Fibroblast of the aortic adventitia (primary cell): ENCODE measurements at places on chromosomes 4 and X.

DNA sequence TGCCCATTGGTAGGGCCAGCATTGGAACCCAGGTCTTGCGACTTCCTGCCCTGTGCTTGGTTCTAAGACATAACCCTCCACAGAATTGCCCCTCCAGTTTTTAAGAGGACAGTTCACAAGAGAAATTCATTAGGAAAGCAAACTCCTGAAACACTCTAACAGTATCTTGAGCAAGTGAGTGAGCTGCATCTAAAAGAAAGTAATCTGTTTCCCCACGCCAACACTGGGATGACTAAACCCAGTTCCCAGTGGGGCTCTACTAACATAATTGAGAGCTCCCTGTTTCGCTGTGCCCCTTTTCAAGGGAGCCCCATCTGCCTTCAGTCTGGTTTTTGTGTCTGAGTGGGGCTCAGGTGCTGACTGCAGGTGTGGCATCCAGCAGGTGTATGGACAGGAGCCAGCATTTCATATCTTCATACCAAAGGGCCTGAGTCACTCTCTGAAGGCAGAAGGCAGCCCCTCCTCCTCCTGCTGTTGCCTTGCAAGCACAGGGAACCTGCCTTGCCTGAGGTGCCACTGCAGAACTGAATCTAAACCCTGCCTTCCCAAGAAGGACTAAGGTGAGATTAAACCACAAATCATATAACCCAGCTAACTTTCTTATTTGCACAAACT, 8.0 kb downstream of the AMOT start:
- DNase-seq, result peak; percentile 19

- no peak for DNase-seq
Measured at GRCh38 chr4:14879683-14880082, 122.6 kb upstream of the CPEB2 start.

- DNase-seq, result no peak
Measured at GRCh38 chr4:80321776-80322175, 13.8 kb upstream of the CFAP299 start.

- no peak for DNase-seq
Measured at GRCh38 chr4:17301266-17301665, 210.6 kb downstream of the QDPR start.

GRCh38 chr4:159104694-159105414, 2.0 kb downstream of the RAPGEF2 start:
- DNase-seq, result peak; percentile 54

- DNase-seq, result peak; percentile 30
Measured at GRCh38 chr4:142846729-142847596, 862 bp upstream of the INPP4B start.

DNA sequence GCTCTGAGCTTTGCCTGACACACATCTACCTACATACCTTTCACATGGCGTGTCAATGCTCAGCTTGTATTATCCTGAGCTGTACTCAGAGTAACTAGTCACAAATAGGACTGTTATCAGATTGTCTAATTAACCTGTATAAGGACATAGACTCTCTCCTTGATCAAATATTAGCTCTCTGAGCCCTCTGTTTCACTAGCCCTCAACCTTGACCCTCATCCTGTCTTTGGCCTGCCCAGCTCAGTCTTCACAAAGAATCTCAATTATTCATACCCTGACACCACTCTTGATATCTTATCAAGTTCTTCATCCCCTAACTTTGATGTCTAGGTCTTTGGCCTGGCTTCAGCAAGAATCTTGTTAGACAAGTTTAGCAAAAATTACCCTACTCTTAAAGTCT, 320.7 kb upstream of the PCDH7 start:
- no peak for DNase-seq

- no peak for DNase-seq
Measured at GRCh38 chrX:153725832-153726285, 1.2 kb downstream of the ABCD1 start.

GRCh38 chr4:183320211-183321059, at the start of gene CLDN22:
Gene CLDN22, minus strand, starts transcription at chr4:183320276. Its CDS starts 58 bp downstream, at chr4:183320218.
- no peak for DNase-seq

DNA sequence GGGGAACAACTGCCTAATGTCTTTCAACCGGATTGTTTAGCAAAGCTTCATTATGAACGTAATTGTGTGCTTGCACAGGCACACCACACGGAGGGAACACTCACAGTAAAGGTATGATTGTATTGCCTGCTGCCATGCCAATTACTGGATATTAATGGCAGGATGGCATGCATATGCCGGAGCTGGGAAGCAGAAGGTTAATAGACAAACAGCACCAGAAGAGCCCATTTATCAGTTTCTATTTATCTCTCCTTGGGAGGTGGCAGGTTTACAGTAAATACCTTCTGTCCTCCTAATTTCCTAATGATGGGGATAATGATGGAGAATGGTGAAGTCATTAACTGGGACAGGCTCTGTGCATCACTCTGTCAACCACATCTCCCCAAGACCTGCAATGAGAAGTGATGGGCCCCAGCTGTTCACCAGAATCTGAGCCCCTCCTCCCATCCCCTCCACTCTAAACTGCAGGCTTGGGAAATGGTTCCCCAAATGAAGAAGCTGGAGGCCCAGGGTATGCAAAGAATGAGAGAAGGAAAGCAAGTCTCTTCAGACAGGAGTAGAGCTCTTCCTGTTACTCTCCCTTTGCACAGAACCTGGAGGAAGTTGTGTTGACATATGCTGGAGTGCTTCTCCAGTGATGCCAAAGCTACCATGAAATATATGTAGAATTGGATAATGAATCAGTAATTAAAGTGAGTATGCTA, 160.8 kb downstream of the NAA11 start:
- DNase-seq, result no peak

GRCh38 chr4:159148441-159148840, 45.6 kb downstream of the RAPGEF2 start:
- DNase-seq, result no peak

DNA sequence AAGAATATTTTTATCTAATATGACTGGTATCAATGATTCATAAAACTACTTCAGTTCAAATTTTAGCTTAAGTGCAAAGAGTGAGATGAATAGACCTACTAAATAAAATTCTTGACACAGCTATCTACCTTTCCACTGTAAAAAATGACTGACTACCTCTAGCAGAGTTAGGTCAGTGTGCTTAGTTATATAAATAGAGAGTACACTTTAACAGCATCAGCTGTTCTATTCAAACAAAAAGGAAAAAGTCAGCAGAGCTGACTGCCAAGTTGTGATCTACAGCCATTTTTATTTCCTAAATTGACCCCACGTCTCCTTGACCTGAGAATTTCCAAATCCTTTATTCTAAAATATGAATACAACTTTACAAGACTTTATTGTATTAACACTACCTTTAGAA, 262.4 kb downstream of the CAMK2D start:
- no peak for DNase-seq

GRCh38 chr4:2689114-2689513, 67.0 kb downstream of the TNIP2 start:
- no peak for DNase-seq
